ENCODE measurements at places on chromosomes 13 and 19. TPM values are rescaled to one million over a fixed set of nuclear protein-coding genes. Genes with fewer than 3 reads are reported as not detected.

Gene PLVAP
- 22.9 TPM for total RNA-seq

DNA sequence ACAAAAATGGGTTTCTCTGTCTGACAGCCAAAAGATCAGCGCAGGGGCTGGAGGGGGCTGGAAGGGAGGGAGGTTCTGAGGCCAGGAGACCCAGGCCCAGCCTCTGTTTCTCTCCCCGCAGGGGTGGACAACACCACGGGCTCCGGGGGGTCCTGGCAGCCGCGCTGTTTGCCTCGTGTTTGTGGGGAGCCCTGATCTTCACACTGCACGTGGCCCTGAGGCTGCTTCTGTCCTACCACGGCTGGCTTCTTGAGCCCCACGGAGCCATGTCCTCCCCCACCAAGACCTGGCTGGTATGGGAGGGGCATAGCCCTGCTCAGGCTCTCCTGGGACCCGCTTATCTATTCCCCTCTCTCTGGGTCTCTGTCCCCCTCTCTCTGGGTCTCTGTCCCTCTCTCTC lies 9.6 kb downstream of the CPT1C start:
- no peak for DNase-seq

DNA sequence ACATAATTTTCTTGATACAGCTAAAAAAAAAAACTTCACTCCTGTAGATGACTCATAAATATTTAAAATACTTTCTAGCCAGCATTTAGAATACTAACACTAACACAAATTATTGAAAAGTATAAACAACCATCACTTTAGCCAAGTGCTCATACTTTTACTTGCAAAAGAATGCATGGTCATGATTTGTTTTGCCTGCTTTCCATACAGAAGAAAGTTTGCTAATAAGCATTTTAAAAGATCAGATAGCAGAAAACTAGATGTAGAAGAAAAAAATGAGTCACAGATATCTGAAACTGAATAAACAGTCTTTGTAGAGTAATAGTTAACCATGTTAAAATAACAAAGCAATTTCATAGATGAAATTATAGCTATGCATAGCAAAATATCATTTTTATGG lies 2280.4 kb upstream of the PCDH20 start:
- no peak for DNase-seq

- DNase-seq: no peak
Measured at GRCh38 chr13:47146991-47147811, 250.3 kb upstream of the HTR2A start.
